Muscle of back (tissue), 13 donors: ENCODE measurements at places on chromosomes 7 and 10. TPM values are rescaled to one million over a fixed set of nuclear protein-coding genes. Genes with fewer than 3 reads are reported as not detected.

DNA sequence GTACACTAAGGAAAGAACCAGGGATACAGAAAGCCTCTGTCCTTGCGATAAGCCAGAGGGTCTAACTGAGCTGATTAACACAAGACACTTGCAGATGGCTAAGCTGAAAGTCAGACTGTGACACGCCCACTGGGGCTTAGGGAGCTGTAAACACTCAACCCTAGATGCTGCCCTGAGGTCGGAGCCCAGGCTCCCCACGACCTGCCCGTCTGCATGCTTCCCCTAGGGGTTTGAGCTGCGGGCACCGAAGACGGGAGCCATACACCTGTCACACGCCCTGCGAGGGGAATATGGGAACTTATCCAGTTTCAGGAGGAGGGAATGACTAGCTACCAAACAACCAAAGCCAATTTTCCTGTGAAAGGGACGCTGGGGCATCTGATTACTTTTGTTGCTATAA is 96.0 kb downstream of the HTR5A start:
- DNase-seq: no peak

The ADAM22 gene
- 10.2 TPM for polyA plus RNA-seq

DNA sequence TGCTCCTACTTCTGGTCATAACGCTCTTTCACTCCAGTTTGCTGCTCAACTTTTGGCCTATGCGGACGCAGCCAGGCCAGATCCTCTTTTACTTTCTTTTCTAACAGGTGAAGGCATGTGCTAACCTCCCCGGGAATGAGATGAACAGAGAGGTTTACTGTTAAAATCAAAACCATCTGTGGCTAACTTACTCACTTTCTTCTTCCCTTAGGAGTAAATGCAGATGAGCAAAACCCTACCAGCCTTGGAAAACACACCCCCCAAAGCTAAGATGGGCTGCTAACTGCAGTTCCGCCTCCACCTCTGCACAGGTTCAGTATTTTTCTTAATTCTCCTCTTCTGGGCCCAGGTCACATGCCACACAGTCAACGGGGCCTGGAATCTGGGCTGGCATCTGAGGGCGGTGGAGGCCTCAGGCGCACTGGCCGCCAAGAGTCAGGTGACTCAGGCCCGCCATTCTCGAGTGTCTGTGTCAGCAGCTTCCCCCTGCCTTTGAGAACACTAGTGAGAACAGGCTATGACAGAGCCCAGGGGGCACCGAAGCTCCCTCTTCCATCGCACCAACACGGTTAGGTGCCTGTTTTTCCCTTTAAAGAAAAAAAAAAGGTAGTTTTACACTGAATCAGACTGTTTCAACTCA is 11.1 kb downstream of the FAM53B start:
- peak; percentile 54 for DNase-seq

The C10orf62 gene
- polyA plus RNA-seq: not detected

- DNase-seq: peak; percentile 84
Observed at GRCh38 chr10:69914398-69915214, 112.9 kb downstream of the COL13A1 start.

DNA sequence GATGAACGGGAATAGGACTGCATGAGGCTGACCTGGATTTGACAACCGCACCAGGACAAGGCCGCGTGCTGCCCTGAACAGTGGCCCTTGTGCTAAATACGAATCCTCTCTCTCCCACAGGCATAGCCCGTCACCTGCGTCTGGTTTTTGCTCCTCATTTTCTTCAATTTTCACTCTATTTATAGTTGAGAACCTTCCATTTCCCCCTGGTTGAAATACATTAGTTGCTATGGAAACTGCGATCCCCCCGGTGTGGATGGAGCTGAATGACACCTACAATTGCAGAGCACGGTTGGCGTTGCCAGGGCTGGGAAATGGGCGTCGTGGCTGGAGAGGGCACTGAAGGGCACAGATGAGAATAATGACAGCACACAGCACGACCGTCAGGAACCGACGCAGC is 158.6 kb upstream of the PITRM1 start:
- DNase-seq: no peak

The TASOR2 gene
- polyA plus RNA-seq: 36.9 TPM

GRCh38 chr7:117385363-117386109 is 41.8 kb downstream of the ASZ1 start:
- DNase-seq: peak; percentile 28

- no peak for DNase-seq
Observed at GRCh38 chr10:36026656-36027390, 384.7 kb upstream of the FZD8 start.

DNA sequence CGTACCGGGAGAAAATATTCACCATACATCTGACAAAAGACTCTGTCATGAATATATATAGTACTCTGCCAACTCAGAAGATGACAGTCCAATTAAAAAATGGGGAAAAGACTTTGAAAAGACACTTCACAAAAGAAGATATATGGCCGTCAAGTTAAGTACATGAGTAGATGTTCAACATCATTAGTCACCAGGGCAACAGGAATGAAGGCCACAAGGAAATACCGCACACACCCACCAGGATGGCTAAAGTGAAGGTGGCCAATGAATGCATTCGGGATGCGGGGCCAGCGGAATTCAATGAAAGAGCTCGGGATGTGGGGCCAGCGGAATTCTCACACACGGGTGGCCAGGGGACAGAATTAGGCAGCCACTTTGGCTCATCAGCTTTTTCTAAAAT is 42.2 kb downstream of the MAD1L1 start:
- peak; percentile 66 for DNase-seq
